ENCODE measurements at places on chromosomes 6 and 20. TPM values are rescaled to one million over a fixed set of nuclear protein-coding genes. Genes with fewer than 3 reads are reported as not detected.

The PTCRA gene
- not detected for total RNA-seq

The HTR1E gene
- total RNA-seq = not detected

DNA sequence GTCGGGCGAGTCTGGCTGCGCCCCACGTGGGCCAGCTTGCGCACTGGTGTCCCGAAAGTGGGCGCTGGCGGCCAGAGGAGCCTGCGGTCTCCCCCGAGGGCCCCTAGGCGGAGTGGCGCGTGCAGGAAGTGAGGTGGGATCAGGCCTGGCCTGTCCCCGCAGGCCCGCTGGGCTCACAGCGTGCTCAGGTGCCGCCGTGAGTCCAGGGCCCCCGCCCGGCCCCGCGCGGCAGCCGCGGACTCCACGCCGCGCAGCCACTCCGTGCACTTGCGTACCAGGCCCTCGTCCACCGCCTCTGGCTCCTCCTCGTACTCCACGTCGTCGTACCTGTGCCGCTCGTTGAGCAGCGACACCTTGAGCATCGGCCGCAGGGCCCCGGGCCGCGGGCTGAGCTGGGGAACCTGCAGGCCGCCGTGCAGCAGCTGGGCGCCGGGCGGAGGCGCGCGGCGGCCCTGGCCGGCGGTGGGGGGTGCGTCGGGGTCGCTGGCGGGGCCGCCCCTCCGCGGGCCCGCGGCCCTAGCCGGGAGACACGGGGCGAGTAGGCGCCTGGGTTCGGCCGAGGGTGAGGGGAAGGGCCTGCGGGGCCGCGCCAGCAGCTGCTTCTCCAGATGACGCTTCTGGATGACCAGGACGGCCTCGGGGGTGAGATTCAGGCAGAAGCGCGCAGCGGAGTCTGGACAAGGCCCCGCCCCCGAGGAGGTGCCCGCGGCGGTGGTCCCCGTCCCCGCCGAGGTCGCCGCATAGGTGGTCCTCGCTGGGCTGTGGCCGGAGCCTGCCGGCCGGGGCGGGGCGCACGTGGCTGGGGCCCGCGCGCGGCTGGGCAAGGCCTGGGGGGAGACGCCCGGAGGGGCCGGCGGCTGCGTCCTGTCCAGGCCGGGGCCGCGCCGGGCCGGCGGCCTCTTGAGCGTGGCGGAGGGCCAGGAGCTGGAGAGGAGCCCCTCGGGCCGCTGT is 835 bp downstream of the PRR18 start:
- no peaks in the 10 kb centered on the region for H3K36me3 ChIP-seq
- H3K27ac ChIP-seq = no peak overlapping the region
- no peaks in the 10 kb centered on the region for H3K4me1 ChIP-seq
- no peak overlapping the region for H3K4me3 ChIP-seq

The MUC21 gene
- not detected for total RNA-seq

The SMLR1 gene
- not detected for total RNA-seq

GRCh38 chr6:52509281-52510212 is 67.3 kb downstream of the TRAM2 start:
- no peaks in the 10 kb centered on the region for H3K27me3 ChIP-seq
- H3K4me3 ChIP-seq = no peak overlapping the region
- H3K4me1 ChIP-seq = peaks cover 63% of the 10 kb centered on the region
- no peak overlapping the region for H3K27ac ChIP-seq
- H3K36me3 ChIP-seq = peaks cover 44% of the 10 kb centered on the region
- DNase-seq = no peak
